ENCODE measurements at places on chromosomes 1 and 21.

- no peak for DNase-seq
Measured at GRCh38 chr1:54221113-54221834, 21.3 kb downstream of the MRPL37 start.

- no peak for DNase-seq
Measured at GRCh38 chr1:70896224-70896623, 151.4 kb downstream of the PTGER3 start.

DNA sequence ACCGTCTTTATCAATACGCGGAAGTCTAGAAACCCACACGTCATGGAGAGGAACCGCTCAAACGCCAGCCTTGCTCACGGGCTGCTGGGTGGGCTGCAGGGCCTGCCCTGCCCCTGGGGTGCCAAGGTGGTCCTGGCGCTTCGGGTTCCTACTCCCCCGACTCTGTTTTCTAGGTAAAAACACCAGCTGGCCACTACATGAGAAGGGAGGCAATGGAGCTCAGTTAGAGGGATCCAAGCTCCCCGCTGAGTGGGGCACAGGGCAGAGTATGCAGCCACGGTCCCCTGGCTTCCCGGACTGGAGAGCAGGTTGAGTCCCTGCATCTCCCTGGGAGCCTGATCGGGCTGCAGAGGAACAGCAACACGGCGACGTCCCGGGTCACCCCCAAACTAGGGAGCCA, 41.2 kb upstream of the RIPK4 start:
- no peak for DNase-seq

GRCh38 chr1:192952646-192953045, 106.5 kb downstream of the UCHL5 start:
- DNase-seq: no peak

- DNase-seq: no peak
Measured at GRCh38 chr1:208336137-208336518, 91.9 kb upstream of the PLXNA2 start.

GRCh38 chr1:37575692-37576091, 19.0 kb downstream of the DNALI1 start:
- DNase-seq: no peak

GRCh38 chr1:147834181-147834580, 68.4 kb upstream of the GJA8 start:
- no peak for DNase-seq

GRCh38 chr1:221620437-221621384, 121.2 kb downstream of the DUSP10 start:
- no peak for DNase-seq

DNA sequence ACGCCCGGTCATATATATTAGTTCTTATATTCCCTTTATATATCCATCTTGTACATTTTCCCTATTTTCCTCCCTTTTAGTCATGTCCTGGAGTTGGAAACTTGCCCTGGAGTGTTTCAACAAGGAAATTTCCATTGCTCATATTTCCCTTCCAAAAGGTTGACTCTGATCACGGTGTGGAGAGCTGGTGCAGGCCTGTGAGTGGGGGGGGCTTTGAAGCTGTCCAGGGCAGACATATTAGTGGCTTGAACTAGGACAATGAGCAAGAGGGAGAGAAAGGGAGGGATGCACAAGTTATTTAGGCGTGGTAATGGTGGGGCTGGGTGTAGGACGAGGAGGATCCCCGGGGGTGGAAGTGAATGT, 30.4 kb upstream of the TMEM61 start:
- DNase-seq: peak; percentile 7

- DNase-seq: peak; percentile 14
Measured at GRCh38 chr21:16891821-16892220, 621.0 kb upstream of the CXADR start.

DNA sequence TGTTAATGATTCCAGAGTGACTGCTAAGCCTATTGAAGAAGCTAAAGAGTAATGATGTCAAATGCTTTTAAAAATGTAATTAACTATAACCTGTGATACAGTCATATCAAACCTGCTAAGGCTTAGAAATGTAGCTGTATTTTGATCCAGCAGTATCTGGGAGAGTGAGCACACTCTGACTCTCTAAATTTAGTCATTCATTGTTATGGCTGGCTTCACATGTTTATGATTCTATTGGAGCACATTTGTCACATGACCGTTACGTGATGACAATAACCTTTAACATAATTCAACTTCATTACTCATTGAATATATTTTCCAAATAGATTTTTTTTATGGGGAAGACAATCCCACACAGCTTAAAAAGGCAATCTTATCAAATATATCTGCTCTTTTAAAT, 587.1 kb downstream of the LMO4 start:
- DNase-seq: no peak

- DNase-seq: no peak
Measured at GRCh38 chr1:30447701-30448100, 275.7 kb downstream of the MATN1 start.

DNA sequence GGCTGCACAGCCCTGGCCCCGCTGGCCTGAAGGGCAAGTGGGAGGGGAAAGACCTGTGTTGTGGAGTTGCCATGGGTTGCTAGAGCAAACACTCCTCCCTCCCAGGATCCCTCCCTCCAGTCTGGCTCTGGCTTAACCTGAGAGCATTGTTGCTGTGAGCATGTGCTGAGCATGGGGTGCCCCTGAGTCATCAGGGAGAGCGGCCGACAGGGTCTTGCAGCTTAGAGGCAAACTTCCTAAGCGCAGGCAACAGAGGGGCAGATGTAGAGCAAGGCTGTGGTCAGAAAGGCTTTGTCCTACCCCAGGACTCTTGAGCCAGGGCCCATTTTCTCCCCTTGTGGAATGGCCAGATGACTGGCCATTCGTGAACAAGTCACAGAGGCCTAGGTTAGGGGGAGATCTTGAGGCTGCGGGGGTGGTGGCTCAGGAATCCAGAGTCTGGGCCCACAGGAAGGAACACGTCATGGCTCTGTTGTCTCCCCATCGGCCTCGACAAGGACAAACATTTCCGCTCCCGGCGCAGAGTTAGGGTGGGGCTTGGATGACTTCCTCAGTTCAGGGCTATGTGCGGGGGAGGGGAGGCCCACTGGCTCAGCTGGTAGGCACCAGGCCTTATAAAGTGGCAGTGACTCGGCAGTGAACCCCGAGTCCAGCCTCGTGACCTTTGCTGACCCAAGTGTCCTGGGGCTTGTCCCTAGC, 362 bp upstream of the DYNLT4 start:
- DNase-seq: peak; percentile 98

- DNase-seq: no peak
Measured at GRCh38 chr1:224375059-224375458, 18.4 kb downstream of the CNIH4 start.

GRCh38 chr1:232186931-232187330, 443.0 kb downstream of the SIPA1L2 start:
- DNase-seq: no peak

DNA sequence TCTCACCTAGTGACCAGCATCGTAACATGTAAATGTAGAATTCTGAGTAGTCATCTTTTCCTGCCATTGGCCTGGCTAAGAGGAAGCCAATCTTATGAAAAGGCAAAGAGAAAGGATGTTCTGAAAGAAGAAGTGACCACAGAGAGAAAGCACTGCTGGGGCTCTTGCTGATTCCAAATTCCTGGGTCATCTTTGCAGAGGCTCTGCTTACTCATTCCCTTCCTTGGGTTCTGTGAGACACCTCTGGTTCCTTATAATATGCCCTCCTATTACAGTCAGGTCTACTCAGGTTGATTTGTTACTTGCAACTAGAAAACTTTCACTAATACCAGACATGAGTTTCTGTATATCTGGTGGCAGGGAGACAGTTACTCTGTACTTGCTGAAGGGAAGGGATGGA, 198.8 kb upstream of the C8B start:
- no peak for DNase-seq

DNA sequence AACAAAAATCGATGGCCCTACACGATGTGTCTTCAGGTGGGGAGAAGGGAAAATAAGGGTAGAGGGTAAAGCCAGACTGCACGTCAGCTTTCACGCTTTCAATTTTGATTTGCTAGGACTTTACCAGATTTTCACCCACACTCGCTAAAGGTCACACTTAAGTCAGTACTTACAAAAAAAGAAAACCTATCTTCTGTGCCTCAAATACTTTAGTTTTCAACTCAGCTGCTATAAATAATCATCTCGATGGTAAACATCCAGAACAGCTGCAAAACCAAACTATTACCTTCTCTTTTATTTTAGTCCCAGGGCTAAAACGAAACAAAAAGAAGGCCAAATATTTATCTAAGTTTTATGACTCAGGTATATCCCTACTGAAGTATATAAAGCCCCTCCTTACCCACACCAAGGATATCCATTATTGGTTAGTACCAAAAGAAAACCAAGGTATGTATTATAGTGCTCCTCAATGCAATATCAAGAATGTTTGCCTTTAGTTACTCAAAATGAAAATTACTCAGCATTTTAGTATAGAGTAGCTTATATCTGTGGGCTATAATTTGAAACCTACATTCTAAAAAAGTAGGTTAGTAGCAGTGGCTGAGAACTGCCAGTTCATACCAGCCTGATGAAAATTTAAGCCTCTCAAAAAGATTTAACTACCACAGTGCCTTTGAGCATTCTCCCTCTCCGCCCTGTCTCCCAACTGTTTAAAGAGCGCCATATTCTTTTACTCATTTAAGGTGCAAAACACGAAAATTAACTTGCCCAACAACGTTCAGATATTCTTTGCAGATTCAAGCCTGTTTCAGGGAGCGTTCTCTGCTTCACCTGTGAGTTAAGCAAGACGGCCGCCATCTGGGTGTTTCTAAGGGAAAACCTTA, 1.5 kb downstream of the CSDE1 start:
- no peak for DNase-seq

- no peak for DNase-seq
Measured at GRCh38 chr1:155080312-155081228, 1.9 kb downstream of the EFNA3 start.

- no peak for DNase-seq
Measured at GRCh38 chr1:165281207-165281901, 75.2 kb downstream of the LMX1A start.

DNA sequence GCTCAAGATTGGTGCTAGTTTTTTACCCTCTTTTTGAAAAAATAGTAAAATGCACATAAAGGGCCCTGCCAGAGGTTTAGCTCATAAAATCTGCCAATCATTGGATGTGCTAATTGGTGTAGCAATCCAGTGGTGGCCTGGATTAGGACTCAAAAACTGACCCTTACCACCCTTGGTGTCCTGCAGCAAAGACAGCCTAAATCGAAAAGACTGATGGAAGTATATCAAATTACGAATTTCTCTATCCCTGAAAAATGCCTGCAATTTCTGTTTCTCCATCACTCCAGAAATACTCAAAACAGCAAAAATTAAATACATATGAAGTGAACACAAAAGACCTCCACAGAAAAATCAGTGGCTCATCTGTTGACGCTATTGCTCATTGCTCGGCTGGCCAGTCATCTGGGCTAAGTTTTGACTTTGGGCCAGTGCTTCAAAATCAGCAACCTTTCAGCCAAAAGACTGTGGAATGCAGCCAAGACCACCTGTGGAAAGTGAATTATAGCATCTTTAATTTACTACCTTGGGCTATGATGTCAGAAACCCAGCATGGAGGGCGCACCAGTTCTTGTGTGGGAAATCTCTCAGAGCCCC, 30.0 kb downstream of the WLS start:
- DNase-seq: no peak

DNA sequence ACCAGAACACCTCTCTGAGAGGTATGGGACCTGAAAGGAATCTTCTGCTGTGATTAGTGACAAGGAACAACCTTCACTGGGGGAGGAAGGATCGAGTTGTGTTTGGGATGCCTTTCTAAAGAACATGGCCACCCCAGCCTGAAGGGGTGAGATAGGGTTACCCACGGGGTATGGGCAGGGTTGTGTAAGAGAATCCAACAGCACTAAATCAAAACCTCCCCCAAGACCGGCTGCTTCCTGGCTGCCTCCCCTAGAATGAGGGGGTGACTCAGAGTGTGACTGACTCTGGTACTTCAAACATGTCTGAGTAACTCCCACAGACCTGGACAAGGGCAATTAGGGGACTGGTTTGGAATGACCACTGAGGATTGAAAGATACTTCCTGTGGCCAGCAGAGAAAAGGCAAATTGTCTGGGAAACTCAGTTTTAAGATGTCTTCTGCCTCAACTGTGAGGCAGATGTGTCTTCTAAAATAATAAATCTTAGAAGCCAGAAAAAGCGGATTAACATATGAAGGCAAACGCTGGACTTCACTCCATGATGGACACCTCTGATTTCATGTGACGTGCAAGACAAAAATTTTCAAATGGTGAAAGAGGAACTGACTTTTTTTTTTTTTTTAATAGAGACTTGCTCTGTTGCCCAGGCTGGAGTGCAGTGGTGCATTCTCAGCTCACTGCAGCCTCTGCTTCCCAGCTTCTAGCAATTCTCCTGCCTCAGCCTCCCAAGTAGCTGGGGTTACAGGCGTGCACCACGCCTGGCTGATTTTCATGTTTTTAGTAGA, 6.7 kb upstream of the PTPN14 start:
- DNase-seq: no peak

DNA sequence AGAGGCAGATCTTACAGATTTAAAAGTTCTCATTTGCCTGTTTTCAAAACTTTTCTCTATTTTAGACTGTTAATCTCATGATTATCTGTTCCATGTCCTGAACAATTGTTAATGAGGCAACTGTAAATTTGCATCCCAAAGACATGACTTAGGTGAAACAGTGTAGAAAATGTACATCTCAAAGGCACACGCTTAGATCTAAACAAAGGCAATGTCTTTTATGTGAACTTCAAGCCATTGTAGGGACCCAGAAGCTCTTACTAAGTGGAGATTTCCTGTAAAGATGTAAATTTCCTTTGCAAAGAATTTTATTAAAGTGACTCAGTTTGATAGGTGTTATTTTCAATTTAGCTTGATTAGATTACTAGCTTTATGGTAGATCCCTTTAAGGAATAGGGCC, 125.2 kb upstream of the F3 start:
- no peak for DNase-seq

All from amniotic stem cell (primary cell).